Sciatic nerve (tissue), 2 donors: ENCODE measurements at places on chromosomes 11 and 22. TPM values are rescaled to one million over a fixed set of nuclear protein-coding genes. Genes with fewer than 3 reads are reported as not detected.

The ALKBH8 gene
- total RNA-seq = 11.6 TPM

The GRK3 gene
- 13.5 TPM for total RNA-seq

The MPZL2 gene
- 49.6 TPM for total RNA-seq

The ABCC8 gene
- 8.2 TPM for total RNA-seq

The ARRB1 gene
- 70.8 TPM for total RNA-seq

The MYBPC3 gene
- 0.53 TPM for total RNA-seq

The NRIP3 gene
- 0.62 TPM for total RNA-seq

DNA sequence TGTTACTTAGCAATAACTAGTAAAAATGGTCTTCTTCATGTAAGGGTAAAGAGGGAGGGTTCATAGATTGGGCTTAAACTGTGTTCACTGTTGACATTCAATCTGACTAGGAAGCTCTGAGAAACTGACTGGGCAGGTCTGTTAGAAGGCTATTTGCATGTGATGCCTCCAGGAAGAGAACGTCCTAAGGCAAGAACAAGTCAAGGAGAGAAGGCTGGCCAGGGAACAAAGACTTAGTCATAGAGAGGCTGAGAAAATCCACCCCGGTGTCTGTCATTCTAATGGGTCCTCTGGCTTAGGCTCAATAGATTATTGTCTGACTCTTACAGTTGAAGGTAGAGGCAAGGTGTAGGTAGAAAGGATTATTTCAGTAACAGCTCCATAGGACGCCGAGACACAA is 50.3 kb upstream of the CD44 start:
- DNase-seq = no peak

- DNase-seq = no peak
Measured at GRCh38 chr11:90288212-90288821, 65.5 kb upstream of the CHORDC1 start.

DNA sequence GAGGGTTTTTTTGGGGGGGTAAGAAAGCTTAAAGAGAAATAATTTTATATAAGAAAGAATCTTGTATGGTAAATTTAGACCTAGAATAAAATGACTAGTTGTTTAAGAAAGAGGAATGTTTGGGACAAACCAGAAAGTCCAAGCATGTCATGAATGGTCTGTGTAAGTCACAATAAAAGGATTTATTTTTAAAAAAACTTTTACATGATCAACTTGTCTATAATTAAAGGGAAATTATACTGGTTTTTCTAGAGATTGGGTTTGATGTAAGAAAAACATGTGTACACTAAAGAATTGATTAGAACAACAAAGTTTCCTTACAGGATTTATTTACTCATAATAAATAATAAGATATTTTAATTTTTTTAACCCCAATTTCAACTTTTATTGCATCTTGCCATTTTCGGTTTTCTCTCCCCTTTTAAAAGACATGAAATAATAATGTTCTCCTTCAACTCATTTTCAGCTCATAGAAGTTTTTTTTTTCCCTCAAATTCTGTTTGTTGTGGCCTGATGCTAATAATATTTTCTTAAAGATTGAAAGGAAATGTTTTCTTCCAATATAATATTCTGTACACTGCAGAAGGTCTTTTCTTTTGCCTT is 35.4 kb upstream of the INCENP start:
- DNase-seq = no peak

GRCh38 chr22:46018859-46019258 is 41.9 kb upstream of the WNT7B start:
- no peak for DNase-seq

DNA sequence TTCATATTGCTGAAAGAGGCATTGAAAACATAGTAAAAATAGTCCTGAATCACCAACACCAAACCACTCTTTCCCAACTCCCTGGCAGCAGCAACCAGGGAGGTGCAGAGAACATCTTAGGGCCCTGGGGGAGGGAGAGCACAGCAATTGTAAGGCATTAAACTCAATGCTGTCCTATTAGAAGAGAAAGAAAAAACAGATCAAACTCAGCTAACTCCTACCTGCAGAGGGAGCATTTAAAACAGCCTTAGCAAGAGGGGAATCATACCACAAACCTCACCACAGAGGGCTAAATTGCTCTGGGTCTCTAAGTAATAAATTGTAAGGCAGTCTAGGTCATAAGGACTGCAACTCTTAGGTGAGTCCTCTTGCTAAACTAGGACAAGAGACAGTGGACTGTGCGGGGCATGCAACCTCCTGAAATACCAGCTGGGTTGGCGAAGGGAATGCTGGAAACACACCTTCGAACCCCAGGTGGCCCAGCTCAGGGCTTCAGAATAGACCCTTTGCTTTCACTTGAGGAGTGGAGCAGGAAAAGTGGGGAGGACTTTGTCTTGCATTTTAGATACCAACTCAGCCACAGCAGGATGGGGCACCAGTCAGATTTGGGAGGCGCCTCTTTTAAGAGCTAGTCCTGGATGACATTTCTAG is 697.1 kb upstream of the FAT3 start:
- no peak for DNase-seq

GRCh38 chr11:106457727-106458126 is 380.3 kb downstream of the AASDHPPT start:
- no peak for DNase-seq

DNA sequence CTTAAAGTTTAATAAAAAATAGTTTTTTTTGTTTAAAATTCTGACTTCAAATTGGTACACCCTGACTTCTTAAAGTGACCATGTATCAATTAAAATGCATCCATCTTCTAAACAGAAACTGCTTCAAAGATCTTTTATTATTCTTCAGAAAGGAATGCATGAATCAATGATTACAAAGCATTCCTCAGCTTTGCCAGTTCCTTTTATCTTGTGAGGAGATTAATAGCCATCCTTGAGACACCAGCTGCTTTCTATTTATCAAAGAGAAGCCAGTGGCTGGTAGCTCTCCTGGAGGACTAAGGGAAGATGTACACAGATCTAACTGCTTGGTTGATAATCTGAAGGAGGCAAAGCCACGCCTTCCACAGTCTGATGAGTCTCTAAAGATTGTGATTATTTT is 2222.5 kb downstream of the LRRC4C start:
- DNase-seq = no peak

DNA sequence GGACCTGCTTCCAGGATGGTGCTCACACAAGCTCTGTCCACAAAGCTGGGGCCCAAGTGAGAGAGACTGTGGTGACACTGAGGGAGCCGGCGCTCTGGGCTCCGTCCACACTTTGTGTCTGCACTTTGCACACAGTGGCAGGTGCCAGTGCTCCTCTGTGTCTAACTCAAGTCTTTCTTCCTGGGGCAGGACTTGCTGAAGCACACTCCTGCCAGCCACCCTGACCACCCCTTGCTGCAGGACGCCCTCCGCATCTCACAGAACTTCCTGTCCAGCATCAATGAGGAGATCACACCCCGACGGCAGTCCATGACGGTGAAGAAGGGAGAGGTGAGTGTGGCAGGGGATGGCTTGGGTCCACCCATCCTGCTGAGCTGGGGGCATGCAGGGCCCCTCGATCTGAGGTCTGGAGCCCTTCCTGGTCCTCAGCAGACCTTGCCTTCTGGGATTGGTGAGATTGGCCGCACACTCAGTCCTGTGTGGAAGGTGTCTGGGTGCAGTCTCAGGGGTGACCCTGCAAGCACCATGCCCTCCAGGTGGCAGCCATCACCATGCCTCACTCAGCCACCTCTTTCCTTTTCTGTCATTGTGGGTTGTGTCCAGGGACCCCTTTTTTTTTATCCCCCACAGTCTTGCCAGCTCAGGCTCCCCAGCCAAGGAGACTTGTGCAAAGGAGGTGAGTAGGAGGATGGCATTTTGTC is 93.3 kb downstream of the BCR start:
- no peak for DNase-seq

GRCh38 chr11:124460459-124460858 is 15.0 kb upstream of the OR8B8 start:
- no peak for DNase-seq

- DNase-seq = no peak
Measured at GRCh38 chr11:6627762-6628241, 8.6 kb upstream of the TPP1 start.

GRCh38 chr22:26174280-26174679 is 5.0 kb downstream of the SEZ6L start:
- no peak for DNase-seq

GRCh38 chr22:41252365-41252764 is 11.6 kb upstream of the CHADL start:
- DNase-seq = no peak

GRCh38 chr11:108592591-108593213 is 866 bp downstream of the EXPH5 start:
- peak; percentile 64 for DNase-seq

- no peak for DNase-seq
Measured at GRCh38 chr11:72988821-72989220, 153.3 kb downstream of the FCHSD2 start.

GRCh38 chr11:101453682-101454081 is 130.1 kb downstream of the TRPC6 start:
- DNase-seq = no peak
